ENCODE measurements at places on chromosomes 4 and X.
A peak's percentile ranks its signal among the peaks of the same experiment; 100 is the strongest.

DNA sequence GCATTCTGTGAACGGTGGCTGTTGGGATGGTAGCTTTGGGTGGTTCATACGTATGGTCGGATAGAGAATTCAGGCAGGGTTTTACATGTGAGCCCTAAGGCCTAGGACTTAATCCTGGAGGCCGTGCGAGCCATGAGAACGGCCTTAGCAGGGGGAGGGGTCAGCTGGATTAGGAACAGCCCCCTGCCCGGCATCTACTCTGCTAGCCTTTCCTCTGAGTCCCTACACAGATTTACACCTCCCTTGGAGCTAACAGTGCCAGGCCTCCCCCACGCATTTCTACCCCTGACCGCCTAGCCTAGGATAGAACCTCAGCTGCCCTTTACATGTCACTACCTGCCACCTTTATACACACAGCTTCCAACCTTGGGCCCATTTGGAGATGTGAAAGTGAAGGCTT, 7.1 kb downstream of the PRAF2 start:
- no peak for DNase-seq

DNA sequence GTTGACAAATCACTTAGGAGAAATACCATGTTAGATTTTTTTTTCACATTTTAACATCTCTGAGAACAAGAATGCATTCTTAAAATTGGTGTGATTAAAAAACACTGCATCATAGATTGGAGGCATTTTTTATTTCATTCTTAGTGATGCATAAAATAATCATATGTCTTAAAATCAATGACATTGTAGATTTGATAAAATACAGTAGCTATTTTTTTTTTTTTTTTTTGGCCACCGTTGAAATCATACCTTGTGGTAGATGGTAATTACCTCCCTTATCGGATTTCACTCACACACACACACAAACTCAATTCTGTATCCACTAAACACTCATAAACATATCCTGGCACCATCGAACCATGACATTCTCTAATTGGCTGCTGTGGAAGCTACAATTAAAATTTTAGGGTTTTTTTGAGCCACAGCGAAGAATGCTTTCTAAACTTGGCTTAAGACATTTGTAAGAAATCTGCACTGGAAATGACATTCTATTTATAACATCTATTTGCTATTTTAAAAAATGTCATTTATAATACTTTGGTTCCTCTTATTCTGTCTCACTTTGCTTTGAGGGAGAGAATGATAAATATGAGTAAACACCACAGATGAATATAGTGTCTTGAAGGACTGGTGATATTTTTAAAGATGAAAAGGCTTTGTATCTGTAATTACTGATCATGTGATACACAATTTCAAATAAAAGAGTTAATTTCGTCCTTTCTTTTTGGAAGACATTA, 60.1 kb downstream of the CCSER1 start:
- no peak for DNase-seq

- DNase-seq: no peak
Observed at GRCh38 chr4:157572284-157572683, 351.8 kb downstream of the GRIA2 start.

GRCh38 chrX:128992107-128992971, 531.0 kb downstream of the SMARCA1 start:
- DNase-seq: no peak

GRCh38 chrX:13120017-13120416, 75.6 kb upstream of the FAM9C start:
- DNase-seq: no peak

DNA sequence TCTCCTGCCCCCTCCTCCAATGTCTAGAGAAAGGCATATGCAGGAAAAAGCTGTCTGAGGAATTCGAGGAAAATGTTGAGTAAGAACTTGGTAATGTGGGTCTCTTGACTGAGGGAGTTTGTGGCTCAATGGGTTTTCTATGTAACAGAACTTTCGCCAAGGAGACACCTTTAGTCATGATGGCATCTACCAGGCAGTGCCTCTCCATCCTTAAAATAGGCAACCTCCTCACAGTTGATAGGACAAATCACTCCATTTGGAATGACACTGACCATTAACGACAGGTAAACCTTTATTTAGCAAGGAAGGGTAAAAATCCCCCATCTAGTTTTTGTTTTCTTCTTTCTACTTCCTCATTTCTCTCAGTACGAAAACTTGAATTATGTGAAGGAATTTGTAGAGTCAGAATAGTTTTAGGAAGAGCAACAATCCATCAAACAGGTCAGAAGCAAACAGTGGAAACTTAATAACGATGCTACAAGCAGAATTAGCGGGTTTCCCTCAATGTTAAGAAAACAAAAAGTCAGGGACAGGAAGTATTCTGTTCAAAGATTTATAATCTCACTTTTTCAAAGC, 2.7 kb downstream of the GSX2 start:
- DNase-seq: no peak

DNA sequence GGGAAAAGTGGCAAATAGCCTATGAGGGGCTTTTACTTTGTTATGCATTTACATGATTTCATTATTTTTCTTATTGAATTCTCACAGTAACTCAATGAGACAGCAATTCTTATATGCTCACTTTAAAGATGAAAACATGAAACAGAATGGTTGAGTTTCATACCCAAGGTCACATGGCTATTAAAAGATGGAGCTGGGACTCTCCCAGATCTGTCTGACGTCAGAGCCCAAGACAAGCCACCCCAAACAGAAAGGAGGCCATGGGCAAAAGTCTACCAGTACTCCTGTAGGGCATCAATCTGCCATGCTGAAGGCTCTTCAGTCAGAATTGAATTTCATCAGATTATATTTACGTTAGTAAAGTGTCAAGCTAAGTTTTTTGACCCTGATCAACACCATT, 13.2 kb downstream of the HSD17B11 start:
- no peak for DNase-seq

DNA sequence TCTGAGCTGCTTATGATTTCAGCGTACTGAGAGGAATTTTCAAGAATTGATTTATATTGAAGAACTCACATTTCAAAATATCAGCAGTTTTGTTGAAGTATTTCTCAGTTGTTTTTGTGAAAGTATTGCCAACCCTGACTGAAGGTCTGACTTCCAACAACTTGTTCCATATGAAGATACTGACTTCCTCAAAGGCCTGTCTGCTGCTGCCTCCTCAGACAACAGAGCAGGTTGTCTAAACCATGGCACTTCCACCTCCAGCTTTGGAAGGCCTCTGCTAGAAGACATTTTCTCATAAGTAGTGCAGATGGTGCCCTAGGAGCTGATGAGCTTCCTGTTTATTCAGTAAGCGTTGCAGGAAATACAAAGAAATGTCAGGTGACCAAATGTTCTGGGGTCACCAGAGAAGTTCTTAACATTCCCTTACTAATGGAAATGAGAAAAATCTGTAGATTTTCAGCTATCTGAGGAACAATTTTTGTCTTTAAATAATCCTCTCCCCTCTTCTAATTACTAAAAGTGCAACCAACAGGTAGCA, 28.8 kb downstream of the FGF2 start:
- no peak for DNase-seq

DNA sequence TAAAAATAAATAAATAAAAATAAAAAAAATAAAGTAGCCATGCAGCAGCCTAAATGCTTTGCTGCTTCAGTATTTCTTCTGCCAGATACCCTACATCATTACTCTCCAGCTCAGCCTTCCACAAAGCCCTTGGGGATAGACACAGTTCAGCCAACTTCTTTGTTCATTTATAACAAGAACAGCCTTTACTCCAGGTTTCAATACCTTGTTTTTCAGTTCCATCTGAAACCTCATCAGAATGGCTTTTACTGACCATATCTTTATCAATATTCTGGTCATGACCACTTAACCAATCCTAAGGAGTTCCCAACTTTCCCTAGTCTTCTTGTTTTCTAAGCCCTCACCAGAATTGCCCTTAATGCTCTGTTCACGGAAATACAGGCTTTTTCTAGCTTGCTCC, 128.3 kb upstream of the MED14 start:
- no peak for DNase-seq

GRCh38 chr4:162841753-162842152, 324.9 kb downstream of the NAF1 start:
- DNase-seq: no peak

DNA sequence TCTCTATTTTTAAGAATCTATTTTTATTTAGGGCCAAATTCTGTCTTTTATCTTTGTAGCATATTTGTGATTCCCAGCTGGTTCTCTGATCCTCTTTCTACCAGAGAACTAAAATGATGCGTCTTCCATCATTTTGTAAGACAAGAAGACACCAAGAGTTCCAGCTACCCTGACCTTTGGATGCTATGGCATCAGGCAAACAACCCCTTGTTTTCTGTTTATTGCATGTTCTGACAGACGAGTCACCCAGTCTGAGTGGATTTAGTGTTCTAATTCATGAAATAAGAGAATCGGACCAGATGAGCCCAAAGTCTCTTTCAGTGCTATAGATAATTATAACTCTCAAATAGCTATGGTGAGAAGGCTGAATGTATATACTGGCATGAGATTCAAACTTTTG, 69.7 kb downstream of the ZFYVE28 start:
- no peak for DNase-seq

DNA sequence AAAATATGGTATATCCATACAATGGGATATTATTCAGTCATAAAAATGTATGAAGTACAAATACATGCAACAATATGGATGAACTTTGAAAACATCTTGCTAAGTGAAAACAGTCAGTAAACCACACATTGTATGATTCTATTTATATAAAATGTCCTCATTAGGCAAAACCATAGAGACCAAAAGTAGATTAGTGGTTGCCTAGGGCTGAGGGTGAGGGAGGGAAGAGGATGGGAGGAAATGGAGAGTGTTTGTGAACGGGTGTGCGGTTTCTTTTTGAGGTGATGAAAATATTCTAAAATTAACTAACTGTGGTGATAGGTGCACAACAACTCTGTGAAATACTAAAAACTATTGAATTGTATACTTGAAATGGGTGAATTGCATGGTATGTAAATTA, 29.6 kb downstream of the TEX11 start:
- DNase-seq: no peak

- DNase-seq: no peak
Observed at GRCh38 chr4:74374561-74375327, 9.8 kb downstream of the EREG start.

GRCh38 chrX:97471071-97471470, 587.4 kb downstream of the RPA4 start:
- DNase-seq: no peak

GRCh38 chrX:41779030-41779564, 55.1 kb downstream of the GPR82 start:
- DNase-seq: no peak

- DNase-seq: no peak
Observed at GRCh38 chrX:13397878-13398818, 78.3 kb upstream of the ATXN3L start.

DNA sequence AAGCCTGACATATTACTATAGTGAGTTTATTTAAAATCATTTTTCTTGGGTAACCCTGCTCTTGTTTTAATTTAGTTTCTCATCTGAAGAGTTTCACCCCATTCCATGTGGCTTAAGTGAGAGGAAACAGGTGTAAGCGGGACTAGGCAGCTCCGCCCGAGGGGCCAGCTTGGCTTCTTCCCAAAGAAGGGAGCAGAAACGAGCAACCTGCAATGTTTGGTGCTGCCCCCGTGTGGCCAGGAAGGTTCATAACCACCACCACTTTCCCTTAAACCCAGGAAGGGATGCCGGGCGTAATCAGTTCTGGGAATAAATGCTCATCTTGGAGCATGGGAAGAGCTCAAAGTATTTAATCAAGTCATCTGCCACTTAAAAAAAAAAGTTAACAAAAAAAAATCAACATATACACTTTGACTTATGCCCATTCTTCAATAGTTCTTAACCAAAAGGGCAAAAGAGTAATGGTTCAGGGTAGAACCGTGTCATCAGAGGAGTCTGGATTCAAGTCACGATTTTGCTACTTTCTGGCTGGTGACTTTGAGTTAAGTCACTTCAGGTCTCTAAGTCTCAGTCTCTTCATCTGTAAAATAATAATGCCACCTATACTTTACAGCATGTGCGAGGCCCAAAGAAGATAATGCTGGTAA, 147.9 kb downstream of the NSUN7 start:
- DNase-seq: peak; percentile 51

DNA sequence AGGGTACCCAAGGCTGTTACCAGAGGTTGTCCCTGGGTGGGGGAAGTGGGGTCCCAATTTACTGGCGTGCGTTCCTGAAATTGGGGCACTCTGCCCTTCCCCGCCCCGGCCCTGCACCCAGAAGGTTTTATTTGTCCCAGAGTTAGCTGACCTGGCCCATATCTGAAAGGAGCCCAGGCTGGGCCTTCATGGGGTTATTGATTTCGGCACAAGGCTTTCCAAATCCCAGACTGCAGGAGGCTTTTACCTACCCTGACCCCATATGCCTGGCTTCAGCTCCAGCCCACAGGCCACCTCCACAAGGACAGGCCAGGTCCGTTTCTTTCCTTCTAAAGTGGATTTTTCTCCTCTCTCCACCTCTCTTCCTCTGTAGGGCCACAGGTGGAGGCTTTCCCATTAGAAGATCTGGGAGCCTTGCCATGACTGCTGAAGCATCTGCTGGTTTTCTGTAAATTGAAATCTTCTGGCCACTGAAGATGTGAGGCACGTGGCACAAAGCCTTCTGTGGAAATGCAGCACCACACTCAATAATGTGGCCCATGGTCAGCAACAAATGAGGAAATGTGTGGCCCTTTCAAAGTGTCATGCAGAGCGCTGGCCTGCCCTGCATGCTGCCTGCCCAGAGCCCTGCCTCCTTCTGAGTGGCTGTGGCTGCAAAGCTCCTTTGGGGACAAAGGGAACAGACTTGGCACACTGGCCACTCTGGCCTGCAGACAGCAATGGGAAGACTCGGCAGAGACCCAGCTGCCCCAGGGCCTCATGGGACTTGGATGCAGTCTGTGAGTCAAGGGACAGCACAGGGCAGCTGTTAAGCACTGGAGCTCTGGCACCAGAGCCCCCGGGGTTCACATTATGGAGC, 43.1 kb upstream of the MTM1 start:
- DNase-seq: no peak

- DNase-seq: no peak
Observed at GRCh38 chr4:121278811-121279368, 101.9 kb downstream of the QRFPR start.

GRCh38 chrX:39982948-39983347, 114.8 kb downstream of the BCOR start:
- peak; percentile 43 for DNase-seq

GRCh38 chr4:133162941-133163340, 13.8 kb downstream of the PCDH10 start:
- DNase-seq: no peak

GRCh38 chr4:856225-856901, 30.4 kb upstream of the CPLX1 start:
- no peak for DNase-seq

GRCh38 chrX:1103360-1103759, 109.1 kb downstream of the CRLF2 start:
- no peak for DNase-seq

- DNase-seq: no peak
Observed at GRCh38 chr4:8285976-8286718, 16.6 kb downstream of the HTRA3 start.

- no peak for DNase-seq
Observed at GRCh38 chr4:144374065-144374464, 233.5 kb upstream of the GYPA start.

DNA sequence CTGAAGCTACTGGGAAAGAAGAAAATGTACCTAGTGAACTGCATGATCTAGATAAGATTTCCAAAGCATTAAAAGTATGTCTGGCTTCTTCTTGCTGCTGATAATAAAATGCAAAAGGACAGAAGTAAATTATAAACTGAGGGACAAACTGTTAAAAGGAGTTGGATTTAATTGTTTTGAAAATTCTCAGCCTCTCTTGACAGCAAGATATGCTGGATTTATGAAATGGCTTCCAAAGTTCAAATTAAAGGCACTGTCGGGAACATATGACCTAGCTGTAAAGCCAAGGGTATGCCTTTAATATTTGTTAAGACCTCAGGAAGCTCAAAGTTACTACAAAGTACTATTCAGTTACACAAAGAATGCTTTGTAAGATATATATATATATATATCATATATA, 46.1 kb upstream of the CABS1 start:
- DNase-seq: no peak

Data from NCI-H187 (cell line).